ENCODE measurements at places on chromosomes 12 and 14. TPM values are rescaled to one million over a fixed set of nuclear protein-coding genes. Genes with fewer than 3 reads are reported as not detected.

DNA sequence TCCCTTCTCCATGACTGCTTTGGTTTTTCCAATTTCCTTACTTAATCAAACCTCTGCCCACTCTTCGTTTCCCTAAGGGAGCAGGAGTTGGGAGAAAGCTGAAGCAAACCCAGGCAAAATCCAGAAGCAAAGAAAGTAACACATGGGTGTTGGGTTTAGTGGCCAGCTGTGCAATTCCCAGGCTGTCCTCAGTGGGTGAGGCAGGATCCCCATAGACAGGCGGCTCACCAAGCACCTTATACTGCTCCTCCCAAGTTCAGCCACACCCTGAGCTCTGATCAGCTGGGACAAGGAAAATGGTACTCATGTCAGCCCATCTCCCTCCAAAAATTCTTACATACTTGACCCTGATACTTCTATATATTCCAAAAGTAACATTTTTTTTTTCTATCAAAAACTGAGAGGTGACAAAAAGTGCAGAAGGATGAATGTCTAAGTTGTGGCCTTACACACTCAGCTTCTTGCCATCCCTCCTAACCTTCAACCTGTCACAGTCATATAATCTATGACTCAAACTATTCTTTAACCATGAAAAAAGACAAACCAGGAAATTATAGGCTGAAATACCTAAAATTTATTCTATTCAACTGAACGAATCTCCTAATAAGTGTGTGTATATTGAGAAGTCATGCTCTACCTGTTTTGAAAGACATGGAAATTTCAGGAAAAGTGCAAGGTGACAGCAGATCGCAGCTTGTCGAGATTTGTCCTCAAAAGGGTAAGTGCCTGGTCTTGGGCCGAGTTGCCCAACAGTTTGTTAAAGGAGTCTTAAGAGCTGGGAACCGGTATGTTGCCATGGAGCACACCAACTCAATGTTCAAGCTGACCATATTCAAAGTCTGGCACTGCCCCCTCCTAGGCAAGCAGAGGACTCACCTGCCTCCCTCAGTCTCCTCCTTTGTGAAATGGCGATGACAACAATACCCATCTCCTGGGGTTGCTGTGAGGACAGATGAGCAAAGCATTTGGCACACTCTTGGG lies 17.6 kb upstream of the ZFP36L1 start:
- DNase-seq = no peak

DNA sequence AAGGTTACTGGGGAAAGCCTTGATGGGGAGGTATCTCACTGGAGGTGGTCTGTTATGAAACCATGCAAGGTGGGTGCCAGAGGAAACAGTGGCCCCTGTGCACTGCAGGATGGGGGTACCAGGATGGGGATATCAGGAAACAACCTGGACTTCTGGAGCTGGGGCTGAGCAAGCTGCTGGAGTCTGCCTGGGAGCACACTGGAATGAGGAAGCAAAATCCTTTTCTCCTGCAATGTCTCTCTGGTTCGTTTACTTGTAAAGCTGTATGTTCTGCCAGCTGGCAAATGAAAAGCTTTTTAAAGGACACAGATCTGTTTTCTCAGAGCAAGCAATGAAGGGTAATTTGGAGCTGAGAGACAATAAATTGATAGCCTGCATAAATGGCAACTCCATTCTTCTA lies 23.2 kb upstream of the SERPINA1 start:
- no peak for DNase-seq

BTBD6 gene
- 25.3 TPM for total RNA-seq

- peak; percentile 21 for DNase-seq
These were observed 796.4 kb downstream of the MED13L start for GRCh38 chr12:115481141-115481540.

DNA sequence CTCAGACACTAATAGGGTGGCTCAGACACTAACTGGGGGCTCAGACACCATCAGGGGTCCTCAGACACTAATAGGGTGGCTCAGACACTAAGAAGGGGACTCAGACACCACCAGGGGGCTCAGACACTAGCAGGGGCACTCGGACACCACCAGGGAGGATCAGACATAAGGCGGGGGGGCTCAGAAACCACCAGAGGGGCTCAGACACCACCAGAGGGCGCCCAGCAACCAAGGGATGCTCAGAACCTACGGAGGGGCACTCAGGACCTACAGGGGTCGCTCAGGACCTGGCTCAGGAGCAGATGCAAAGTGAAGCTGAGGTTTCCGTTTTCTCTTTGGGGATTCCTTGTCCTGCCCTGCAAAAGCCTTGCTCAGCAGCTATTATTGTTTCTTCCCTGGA lies 448.5 kb downstream of the TMEM121 start:
- peak; percentile 65 for DNase-seq

NPFF gene
- total RNA-seq = not detected

C12orf60 gene
- total RNA-seq = 1.8 TPM

DNA sequence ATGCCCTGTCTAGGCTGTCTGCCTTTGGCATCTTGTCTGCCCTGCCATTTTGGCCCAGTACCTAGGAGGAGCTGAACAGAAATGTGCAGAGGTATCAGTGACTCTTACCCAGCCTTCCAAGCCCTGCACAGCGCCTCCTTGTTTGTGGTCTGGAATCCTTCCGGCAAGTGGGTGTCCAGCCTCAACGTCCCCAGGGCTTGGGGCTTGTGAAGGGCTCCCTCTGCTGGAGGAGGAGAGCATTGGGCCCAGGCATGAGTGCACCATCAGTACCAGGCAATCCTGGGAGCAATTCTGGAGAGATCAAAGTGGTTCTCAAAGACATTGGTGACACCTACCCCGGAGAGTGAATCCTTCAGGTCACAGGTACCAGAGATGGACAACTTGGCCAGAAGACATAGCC lies 2.4 kb upstream of the TCL1B start:
- no peak for DNase-seq

- no peak for DNase-seq
These were observed 165.2 kb downstream of the BTG1 start for GRCh38 chr12:91980389-91980821.

P2RX4 gene
- total RNA-seq = 44.7 TPM
